Upper lobe of right lung (tissue), 1 donor: ENCODE measurements at places on chromosomes 6 and 20. TPM values are rescaled to one million over a fixed set of nuclear protein-coding genes. Genes with fewer than 3 reads are reported as not detected.
A peak's percentile ranks its signal among the peaks of the same experiment; 100 is the strongest.

Gene CFB
- 74.9 TPM for total RNA-seq

- no peak for DNase-seq
Observed at GRCh38 chr6:123629258-123629941, 7.3 kb downstream of the TRDN start.

DNA sequence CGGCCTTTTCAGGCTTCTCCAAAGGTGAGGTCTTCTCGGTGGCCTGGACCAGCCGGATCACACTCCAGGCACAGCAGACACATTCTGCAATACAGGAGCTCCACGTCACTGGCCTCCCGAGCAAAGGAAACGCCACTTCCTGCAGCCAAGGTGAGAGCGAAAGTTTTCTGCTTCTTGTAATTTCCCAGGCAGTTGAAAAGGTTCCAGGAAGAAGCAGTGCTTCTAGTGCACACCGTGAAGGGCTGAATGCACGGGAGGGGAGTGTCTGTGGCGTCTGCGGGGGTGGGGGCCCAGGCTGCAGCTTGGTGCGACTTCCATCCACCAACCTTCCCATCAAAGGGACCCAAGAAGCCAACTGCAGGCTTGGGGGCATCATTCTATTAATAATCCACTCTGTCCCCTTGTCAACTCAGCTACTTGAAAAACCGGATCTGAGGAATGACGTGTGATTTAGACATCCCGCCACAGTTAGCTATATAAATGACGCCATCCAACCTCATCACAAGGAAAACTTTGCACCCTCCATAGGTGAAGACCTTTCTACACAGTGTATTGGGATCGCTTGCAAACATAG is 61.1 kb downstream of the NFATC2 start:
- no peak for DNase-seq

- no peak for DNase-seq
Observed at GRCh38 chr20:58652606-58653294, 1.7 kb downstream of the STX16 start.

DNA sequence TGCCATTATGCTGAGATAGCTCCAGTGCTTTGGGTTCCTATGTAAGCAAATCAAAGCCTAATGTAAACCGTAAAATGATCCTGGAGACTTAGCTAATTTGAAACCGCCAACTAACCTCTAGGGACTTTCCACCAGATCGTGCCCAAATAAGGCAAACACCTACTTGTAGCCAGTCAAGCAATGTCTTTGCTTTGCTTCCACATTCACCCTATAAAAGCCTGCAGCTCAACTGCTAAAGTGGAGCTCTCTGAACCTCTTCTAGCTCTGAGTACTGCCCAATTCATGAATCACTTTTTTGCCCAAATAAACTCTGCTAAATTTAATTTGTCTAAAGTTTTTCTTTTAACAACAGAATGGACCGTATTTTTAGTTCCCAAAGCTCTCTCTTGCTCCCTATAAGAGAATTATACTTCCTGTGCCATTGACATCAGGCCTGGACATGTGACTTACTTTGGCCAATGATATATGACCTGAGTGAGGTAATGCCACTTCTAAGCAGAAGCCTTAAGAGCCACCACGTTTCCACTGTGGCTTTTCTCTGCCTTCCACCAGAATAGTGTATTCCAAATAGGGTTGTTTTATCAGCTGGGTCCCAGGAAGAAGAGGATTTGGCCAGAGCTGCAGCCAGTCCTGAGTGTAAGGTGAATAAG is 34.8 kb upstream of the PSMF1 start:
- no peak for DNase-seq

Gene TBX18
- 1.0 TPM for total RNA-seq

Gene KIF6
- 0.49 TPM for total RNA-seq

DNA sequence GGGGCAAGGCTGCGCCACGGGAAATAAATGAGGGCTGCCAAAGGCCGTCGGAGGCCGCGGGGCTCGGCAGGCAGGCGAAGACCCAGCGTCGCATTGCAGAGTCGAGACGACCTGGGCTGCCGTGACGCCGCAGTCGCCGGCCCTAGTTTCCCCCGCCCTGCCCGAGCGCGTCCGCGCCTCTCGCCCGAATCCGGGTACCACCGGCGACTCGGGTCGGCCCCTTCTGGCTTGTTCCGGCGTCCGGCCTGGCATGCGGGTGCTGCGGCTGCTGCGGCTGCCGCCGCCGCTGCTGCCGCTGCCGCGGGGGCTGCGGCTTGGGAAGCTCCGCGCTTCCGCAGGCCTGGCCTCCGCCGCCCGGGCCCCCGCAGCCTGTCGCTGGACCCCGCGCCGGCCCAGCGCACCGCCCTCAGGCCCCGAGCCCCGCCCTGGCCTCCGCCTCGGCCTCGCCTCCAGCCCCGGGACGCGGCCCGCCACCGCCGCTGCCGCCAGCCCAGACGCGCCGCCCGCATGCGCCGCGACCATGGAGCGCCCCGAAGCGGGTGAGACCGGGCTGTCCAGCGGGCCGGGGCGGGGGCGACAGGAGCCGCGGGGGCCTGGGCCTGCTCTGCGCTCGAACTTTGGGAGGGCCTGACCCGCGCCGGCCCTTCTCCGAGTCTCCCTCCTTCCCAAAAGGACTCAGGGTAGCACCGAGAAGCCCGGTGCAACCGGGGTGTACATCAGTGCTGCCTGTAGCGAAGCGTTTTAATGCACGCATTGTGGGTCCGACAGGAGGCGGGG is at the start of gene AKAP7:
Gene AKAP7, plus strand, starts transcription at position 224 of the 777 bp plus-strand sequence. Its CDS starts 297 bp downstream, at position 521.
- DNase-seq: peak; percentile 93

GRCh38 chr6:163232015-163232523 is 182.4 kb upstream of the QKI start:
- DNase-seq: no peak

GRCh38 chr6:111499269-111499793 is 16.3 kb upstream of the REV3L start:
- no peak for DNase-seq

Gene HSPA1A
- 150 TPM for total RNA-seq

Gene WFDC10A
- total RNA-seq: not detected

Gene RAMACL
- 8.0 TPM for total RNA-seq

GRCh38 chr20:58133020-58133808 is 95.2 kb downstream of the ANKRD60 start:
- DNase-seq: no peak

DNA sequence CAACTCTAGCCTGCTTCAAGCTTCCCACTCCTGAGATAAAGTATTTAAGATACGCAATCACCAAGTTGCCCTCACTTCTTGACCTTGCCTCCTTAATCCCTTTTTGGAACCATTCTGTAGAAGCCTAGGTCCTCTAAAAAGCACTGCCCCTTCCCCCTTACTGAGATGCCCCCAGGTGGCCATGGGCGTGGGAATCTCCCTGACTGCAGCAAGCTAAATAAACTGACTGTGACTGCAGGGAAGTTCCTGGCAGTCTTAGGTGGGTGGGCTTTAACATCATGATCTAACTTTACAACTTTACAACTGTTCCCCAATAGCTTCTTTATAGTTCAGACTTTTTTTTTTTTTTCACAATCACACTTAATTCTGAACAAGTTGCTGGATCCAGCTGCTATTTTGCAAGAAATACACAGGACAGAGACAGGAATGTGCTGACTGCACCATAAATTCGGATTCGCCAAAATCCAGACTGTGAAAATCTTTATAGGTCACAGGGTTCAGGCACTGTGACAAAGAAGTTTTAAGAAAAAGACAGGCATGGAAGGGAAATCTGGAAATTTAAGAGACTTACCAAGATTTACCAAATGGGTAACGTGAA is 344.2 kb upstream of the SULF2 start:
- DNase-seq: no peak

DNA sequence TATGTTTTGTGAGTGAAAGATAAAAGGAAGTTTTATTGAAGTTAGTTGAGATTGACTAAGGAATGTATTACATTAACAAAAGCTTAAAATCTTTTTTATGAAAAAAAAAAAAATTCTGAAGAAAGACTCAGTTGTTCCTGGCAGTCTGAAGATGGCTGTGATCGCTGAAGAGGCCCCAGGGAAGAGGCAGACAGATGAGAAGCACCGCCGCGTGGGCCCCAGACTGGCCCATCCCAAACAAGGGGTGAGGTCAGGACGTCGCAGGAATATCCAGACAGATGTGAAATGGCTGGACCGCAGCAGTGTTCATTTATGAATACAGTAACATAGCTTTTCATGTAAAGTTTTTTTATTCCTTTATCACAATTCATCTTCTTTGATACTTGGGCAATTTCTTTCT is 194.2 kb downstream of the TBXT start:
- no peak for DNase-seq

Gene BTN1A1
- total RNA-seq: not detected

GRCh38 chr6:154478021-154478700 is 32.3 kb downstream of the CNKSR3 start:
- DNase-seq: peak; percentile 86

- no peak for DNase-seq
Observed at GRCh38 chr6:118890997-118891790, 2.8 kb upstream of the ASF1A start.

GRCh38 chr6:3208098-3208774 is 19.2 kb downstream of the TUBB2B start:
- no peak for DNase-seq

Gene DYNLRB1
- total RNA-seq: 146 TPM

Gene PTGIS
- total RNA-seq: 42.1 TPM

GRCh38 chr6:119446115-119446554 is 96.6 kb upstream of the MAN1A1 start:
- no peak for DNase-seq

DNA sequence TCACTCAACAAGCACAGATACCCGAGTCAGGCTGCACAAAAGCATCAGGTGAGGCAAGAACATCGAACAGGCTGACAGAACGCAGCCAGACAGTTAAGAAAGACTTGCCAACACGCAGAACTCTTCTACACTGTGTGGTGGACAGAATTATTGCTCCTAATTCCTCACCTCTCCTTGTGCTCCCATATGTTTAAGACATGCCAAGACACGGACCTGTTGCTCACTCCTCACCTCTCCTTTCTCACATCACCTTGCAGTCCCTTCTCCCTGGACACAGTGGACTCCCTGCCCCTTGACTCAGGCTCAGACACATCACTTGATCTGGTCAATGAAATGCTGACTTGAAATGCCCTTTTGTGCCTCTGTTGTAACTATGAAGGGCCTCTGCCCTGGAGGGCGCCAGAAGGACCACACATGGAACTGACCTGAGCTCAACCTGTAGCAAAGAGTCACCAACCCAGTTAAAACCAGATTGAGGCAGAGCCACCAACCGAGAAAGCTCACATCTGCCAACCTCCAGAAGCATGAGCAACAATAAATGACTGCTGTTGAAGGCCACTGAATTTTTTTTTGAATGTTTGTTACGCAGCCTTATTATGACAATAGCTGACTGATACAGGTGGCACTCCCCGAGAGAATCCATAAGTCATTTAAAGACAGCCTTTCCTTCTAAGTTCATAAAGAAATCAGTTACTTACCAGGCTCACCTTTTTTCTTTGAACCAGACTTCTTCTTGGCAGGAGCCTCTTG is 24.0 kb downstream of the RRBP1 start:
- no peak for DNase-seq

Gene PAK5
- 0.35 TPM for total RNA-seq

Gene SYTL3
- 8.7 TPM for total RNA-seq

- DNase-seq: no peak
Observed at GRCh38 chr6:127912914-127913313, 12.1 kb upstream of the THEMIS start.

Gene DNAAF9
- 24.8 TPM for total RNA-seq

DNA sequence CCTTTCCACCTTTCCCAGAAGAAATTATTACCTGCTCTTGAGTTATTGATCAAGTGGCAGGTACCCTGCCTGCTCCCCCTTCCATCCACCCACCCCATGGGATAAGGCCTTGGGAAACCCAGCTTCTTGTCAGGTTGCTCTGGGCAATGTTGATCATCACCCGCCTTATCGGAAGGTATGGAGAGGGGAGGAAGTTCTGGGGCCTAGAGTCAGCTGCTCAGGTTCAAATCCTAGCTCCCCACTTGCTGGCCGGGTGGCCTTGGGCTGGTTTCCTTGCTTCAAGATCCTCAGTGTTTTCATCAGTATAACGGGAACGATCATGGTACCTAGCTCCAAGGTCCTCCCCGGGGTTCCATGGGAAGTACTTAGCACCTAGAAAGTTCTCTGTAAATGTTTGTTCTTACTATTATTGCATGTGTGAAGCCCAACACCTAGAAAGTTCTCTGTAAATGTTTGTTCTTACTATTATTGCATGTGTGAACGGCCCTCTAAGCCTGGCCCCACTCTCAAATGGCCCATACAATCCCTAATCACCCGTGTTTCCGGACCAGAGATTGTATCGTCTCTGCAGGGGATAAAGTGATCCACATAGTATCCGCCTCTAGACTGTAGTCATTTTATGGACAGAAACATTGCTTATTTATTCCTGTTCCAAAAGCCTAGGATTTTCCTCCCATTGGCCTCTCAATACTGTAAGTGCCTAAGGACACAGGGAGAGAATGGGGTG is 1.1 kb upstream of the PREX1 start:
- no peak for DNase-seq

Gene GMPR
- 17.6 TPM for total RNA-seq

Gene SNAI1
- 10.6 TPM for total RNA-seq

DNA sequence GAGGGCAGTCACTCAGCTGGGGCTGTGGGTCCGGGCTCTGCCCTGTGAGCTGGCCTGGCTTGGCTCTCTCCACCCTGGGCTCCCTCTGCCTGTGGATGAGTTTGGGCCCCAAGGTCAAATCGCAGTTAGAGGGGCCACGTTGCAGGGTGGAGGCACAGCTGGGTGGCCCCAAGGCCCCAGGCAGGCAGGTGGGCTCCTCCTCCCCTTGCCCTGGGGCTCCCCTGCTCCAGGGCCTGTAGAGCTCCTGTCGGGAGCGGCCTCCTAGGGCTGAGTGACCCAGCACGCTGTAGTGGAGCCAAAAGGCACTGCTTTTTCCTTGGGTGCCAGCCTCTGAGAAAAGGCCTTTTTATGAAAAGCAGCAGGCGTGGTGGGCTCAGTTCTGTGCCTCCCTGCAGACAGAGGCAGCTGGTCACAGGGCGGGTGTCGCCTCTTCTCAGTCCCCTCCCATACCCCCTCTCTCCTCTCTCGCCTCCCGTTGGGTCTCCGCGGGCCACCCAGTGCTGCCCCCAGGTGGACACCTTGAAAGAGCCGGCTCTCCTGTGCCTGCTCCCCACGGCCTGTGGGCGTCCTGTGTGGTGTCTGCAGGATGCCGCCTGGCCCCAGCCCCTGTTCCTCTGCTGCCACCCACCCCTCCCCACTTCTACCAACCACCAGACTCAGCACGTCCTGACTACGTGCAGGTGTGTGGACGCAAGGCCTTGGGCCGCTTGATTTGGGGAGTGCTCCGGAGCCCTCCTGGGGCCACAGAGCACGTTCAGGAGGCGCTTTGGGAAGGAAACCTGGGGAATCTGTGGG is 13.2 kb downstream of the SS18L1 start:
- DNase-seq: peak; percentile 80

GRCh38 chr6:75429061-75429703 is 64.4 kb downstream of the FILIP1 start:
- no peak for DNase-seq

- DNase-seq: no peak
Observed at GRCh38 chr20:36969478-36970186, 18.1 kb upstream of the SAMHD1 start.

DNA sequence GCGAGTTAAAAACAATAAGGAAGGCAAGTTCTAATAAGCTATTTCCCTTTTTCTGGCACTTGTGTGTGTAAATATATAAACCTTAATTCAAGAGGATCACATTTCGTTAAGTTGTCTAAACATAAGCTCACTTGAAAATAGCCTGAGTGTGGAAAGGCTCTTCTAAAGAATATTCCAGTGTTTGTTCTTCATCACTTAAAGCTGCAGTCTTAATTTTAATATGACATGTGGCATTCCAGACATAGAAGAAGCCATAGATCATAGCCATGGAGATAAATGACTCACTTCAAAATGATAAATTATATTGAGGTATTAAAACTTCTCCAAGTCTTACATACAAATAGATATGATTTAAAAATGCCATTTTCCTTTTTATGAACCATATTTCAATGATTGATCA is 42.1 kb downstream of the IYD start:
- no peak for DNase-seq
